Effector CD4-positive, alpha-beta T cell (primary cell): ENCODE measurements at places on chromosomes 7 and 10.

- no peak for DNase-seq
Observed at GRCh38 chr7:142750321-142750938, 1.2 kb downstream of the PRSS1 start.

- DNase-seq: peak; percentile 90
Observed at GRCh38 chr10:133394064-133394663, at the start of gene MTG1. Gene MTG1, plus strand, starts transcription at chr10:133394157. Its CDS starts 64 bp downstream, at chr10:133394221.

DNA sequence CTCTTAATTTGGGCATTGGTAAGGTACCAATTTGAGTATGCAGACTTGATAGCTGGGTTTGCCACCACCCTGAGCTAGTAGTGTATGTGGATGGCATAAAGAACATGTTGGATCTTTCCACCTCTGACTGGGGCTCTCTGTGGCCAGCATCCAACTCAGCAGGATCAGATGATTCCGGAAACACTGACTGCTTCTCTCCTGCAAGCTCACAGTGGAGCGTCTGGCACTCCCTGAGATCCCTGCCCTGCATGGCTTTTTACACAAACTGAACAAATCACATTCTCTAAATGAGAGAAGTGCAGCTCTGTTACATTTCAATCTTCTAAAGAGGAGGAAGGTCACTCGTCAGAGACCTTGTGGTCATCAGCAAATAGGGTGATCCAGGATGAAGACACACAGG lies 1057.5 kb downstream of the NRG3 start:
- no peak for DNase-seq

- DNase-seq: no peak
Observed at GRCh38 chr10:86182150-86182549, 184.4 kb downstream of the GRID1 start.

DNA sequence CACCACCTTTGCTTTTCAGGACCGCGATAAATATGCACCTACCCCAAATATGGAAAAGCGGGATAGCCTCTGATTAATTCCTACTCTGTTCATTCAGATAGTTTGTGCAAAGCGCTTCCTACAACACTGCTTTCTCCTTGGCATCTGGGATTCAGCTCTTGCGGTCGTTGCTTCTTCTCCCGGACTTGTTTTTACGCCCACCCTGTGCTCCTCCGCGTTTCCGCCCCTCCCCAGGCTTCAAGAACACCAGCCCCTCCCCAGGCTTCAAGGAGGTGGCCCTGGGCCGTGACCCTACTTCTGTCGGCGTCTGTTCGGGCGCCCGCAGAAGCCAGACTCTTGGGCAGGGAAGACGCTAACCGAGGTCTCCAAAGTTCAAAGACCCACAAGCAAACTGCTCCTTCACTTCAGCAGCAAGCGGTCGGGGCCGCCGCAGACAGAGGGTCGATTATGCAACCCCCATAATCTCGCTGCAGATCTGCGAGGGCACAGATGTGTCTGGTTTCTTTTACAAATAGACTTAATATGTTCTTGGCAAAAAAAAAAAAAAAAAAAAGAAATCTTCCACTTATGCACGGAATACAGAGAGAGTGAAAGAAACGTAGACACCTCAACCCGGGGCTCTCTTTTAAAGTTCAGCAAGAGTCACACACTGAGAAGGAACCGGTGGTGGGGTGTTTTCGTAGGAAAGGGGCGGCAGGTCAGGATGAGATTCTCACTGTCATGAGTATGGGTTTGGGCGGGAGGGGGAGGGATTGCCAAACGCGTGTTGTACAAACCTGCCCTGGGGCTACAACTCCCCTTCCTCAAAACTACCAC lies 1.9 kb downstream of the DLX5 start:
- DNase-seq: no peak

GRCh38 chr7:4712281-4713182 lies 30.4 kb downstream of the FOXK1 start:
- DNase-seq: no peak
